ENCODE measurements at places on chromosomes 7 and 10.

- no peak for DNase-seq
These were observed 155.6 kb downstream of the PKD1L1 start for GRCh38 chr7:47792521-47793121.

- no peak for DNase-seq
These were observed 430.9 kb downstream of the POM121L12 start for GRCh38 chr7:53466371-53466770.

GRCh38 chr10:110458266-110458920 is 39.3 kb upstream of the DUSP5 start:
- no peak for DNase-seq

DNA sequence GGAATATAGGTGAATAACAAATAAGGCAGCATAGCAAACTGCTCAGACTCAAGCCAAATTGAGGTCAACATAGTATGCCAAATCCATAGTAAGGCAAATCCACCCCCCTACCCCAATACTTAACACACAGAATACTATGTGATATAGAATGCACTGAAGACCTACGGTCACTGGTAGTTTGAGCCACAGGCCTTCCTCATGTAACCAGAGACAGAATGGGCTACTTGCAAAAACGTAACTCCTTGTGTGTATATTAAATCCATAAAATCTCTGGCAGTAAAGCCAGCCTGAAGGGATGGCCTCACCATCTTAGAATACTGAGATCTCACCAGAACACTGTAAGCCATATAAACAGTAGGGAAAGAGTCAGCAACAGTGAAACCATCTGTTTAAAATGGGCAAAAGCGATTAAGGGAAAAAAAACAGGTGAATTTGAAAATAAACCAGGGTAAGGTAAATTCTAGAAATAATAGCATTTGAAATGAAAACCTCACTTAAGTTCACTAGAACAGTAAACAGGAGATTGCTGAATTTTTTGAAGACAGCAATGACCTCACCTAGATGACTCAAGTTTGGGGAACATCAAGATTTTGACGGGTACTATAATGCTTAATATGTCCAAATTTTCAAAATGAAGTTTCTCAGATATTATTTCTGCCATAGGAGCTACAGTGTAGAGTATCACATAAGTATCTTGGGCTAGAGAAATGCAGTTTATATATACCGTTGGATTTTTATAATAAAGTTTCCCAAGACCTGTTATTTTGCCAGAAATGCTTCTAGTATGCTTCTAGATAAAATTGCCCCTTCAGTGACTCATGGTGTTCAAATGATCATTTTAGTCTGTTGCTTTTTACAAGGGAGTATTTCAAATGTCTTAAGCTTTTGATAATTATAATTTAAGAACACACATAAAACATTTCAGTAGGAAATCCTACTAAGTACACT is 13.9 kb downstream of the HNRNPA2B1 start:
- no peak for DNase-seq

GRCh38 chr7:128701062-128701785 is 29.1 kb downstream of the GARIN1A start:
- DNase-seq = no peak

GRCh38 chr10:124032087-124032935 is 61.1 kb downstream of the CHST15 start:
- DNase-seq = no peak

GRCh38 chr7:44654255-44654796 is 47.9 kb downstream of the OGDH start:
- no peak for DNase-seq

DNA sequence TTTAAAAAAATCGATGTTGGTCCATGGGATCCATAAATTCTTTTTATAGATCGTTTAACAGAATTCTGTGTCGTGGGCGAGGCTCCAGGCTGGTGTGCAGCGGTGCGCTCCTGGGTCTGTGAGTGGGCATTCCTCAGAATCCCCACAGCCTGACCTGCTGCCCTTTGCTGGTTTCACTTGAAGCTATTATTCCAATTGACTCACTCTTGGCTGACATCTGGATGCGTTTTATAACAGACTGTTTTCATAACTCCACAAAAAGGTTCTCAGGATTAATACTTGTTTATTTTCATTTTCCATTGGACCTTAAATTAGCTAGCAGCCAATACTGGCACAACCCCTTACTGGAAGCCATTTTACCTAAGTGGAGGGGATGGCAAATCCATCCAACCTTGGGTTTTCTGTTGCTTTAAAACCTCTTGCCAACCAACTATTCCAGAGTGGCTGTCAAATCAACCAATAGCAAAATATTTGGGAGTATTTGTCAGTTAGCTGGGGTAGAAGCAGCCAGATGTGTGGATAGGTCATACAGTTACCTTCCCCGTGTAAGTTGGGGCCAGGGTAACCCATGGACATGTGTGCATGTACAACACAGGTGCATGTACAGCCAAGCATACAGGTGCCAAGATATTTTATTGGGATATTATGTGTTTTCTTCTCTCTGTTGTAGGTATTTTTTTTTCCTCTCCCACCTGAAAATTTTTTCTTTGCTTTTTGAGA is 160.7 kb upstream of the ZNF32 start:
- DNase-seq = no peak

- DNase-seq = no peak
These were observed 1.2 kb downstream of the DBF4 start for GRCh38 chr7:87877366-87878040.

DNA sequence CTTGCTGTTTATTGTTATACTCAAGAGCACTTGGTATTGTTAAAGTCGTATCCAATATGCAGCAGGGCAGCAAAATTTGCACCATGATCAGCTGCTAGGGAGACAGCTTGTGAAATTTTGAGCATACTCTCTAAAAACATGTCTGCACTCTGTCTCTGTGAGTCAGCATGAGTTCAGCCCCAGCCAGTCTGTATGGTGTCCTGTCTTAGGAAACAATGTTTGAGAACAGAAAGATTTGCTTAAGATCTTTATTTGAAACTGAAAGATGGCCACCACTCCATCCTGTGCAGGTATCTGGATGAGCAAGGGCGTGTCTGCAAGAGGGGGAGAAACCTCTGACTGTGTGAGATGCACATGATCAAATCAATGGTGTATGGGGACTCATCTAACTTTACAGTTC is 97.1 kb downstream of the GNAI1 start:
- DNase-seq = no peak

DNA sequence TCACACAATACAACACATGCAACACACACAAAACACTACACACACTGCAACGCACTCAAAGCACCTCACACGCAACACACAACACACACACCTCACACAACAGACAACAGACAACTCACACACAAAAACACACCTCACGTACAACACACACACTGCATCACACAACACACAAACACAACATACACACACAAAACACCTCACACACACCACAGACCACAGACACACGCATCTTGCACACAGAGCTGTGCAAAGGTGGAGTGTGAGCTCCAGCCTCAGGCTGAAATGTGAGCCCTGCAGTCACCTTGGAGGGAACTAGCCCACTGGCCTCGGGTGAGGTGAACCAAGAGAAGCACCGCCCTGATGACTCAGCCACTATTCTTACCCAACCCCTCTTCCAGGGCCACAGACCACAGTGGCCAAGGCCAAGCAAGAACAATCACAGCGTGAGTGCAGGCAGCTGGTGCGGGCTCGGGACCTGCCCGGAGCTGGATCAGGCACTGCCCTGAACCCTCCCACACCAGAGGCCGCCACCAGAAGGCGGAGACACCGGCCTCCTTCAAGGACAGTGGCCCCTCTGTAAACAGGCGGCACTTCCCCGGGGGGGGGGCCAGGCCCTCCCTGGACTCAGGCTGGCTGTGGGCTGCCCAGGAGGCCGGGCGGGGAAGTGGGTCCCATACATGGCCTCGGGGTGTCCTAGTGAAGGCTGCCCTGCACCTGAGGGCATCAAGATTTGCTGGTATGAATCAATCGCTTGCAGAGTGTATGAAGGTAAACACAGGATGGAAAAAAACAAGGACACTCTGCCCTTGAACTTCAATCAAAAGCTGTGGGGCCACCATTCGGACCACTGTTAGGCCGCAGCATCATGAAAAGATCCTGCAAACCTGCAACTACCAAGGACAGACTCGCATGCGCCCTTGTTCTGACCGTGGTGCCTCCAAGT is 106.7 kb downstream of the TNS3 start:
- DNase-seq = no peak

GRCh38 chr7:137890449-137890921 is 43.7 kb upstream of the DGKI start:
- no peak for DNase-seq
